Nephron progenitor cell (in vitro differentiated cells): ENCODE measurements at places on chromosomes 16 and 17.
A peak's percentile ranks its signal among the peaks of the same experiment; 100 is the strongest.

DNA sequence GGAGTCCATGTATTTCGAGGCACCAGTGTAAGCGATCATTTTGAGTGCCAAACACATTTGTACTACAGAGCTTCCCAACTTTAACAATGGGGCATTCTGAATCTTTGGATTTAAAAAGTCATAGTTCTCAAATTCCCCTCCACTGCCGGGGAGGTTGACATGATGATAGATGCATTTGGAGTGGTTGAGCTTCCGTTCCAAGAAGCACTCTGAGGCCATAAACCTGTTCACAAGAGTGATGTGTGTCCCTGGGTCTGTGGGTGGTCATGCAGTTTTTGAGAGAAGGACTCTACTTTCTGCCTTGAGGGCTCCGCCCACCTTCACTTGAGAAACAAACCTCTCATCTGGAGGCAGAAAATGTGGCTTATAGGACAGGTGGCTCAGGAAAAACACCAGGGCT lies 43.7 kb downstream of the IRX5 start:
- no peak overlapping the region for H3K27ac ChIP-seq
- DNase-seq, result peak; percentile 70
- no peaks in the 10 kb centered on the region for H3K36me3 ChIP-seq
- peaks cover 32% of the 10 kb centered on the region for H3K4me1 ChIP-seq

DNA sequence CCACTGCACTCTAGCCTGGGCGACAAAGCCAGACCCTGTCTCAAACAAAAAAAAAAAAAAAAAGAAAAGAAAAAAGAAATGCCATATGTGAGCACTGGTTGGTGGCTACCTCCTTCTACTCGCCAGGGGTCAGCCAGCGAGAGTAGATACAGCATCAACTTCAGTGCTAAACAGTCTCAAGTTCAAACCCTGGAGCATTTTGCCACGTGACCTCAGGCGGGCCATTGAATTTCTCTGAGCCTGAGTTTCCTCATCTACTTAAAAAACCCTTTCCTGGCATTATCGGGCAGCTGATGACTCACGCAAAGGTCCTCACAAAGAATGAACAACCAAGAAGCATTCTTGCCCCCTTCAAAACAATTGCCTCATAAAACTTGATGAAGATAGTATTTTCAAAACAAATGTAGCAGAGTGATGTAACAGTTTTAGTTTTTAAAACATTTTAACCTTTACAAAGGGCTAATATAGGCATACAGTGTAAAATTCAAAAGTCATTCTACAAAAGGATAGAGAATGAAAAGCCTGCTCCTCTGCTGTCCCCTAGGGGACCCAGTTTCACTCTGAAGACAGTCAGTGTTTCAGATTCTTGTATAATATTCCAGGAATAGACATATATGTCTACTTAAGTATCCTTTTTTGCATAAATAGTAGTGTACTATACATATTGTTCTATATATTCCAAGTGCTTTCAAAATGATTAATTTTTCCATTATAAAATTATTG lies 28.4 kb downstream of the DNAH2 start:
- H3K4me3 ChIP-seq, result no peak overlapping the region
- H3K27ac ChIP-seq, result no peak overlapping the region
- DNase-seq, result no peak
- peaks cover 13% of the 10 kb centered on the region for H3K4me1 ChIP-seq

DNA sequence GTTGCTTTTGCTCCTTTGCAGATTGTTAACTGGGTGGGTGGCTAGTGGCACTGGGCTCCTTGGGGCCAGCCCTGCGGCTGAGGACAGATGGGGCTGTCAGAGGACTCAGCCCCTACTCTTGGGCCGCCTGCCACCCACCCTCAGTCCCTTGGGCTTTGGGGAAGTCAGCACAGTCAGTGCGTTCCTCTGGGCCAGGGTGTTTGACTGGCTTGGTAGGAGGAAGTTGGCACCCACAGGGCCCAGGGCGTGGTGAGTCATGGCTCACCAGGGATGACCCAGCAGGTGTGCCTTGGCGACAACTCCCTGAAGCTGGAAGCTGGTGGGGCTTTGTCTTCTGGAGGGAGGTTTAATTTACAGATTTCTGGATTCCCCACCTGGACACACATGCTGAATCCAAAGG lies 32.4 kb downstream of the HAPSTR1 start:
- peaks cover 29% of the 10 kb centered on the region for H3K4me1 ChIP-seq
- no peaks in the 10 kb centered on the region for H3K27me3 ChIP-seq
- H3K36me3 ChIP-seq, result peaks cover 46% of the 10 kb centered on the region
- no peak overlapping the region for H3K4me3 ChIP-seq

DNA sequence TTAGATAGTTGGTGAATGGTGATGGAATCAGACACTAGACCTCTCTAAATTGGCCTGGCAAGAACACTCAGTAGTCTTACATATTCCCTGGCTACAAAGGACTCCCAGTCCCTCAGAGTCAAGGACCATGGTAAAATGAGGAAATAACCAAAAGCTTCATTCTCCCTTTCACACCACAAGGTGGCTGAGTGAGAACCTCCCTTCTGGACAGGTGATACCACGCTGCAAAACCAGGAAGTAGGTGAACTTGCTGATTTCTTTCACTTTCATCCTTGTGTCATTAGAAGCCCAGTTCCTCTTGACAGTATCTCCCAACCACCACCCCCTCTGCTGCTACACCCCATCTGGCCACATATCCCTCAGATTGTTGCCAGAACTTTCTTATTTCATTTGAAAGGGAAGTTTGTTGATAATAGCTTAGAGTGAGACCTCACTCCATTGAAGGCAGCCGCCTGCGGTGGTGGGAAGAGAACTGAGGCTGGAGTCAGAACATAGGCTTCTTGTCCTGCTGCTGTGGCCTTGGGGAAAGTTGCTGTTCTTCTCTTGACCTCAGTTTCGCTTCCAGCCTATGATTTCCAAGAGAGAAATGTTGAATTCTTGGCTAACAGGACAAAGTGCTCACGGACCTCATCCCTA lies 290.6 kb upstream of the CCL2 start:
- peaks cover 19% of the 10 kb centered on the region for H3K27me3 ChIP-seq
- DNase-seq, result no peak
- peaks cover 15% of the 10 kb centered on the region for H3K4me1 ChIP-seq
- no peak overlapping the region for H3K4me3 ChIP-seq
- no peaks in the 10 kb centered on the region for H3K36me3 ChIP-seq
- H3K27ac ChIP-seq, result no peak overlapping the region

GRCh38 chr17:42329025-42329976 lies 41.0 kb downstream of the STAT5A start:
- H3K4me3 ChIP-seq, result no peak overlapping the region
- DNase-seq, result no peak
- H3K36me3 ChIP-seq, result peaks cover 43% of the 10 kb centered on the region
- peak overlapping the region; percentile 79 for H3K27ac ChIP-seq

DNA sequence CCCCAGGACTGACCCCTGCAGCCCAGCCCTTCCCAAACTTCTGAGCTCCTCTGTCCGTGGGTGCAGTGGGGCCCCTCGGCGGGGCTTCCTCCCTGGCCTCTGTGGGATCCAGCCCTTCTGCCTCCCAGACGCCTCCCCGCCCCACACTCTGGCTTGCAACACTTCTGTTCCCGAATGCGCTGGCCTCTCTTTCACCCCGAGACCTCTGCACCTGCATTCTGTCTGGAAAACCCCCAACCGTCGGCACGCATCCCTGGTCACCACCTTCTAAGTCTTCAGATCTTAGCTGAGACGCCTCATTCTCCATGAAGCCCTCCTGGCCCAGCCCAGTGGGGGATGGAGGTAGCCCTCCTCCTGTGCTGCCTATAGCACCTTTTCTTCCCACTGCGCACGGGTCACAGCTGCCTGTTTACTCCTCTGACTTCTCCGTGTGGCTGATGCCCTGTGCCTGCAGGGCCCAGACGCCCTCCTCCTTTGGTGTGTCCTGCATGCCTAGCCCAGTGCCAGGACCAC lies 26.4 kb downstream of the TMEM235 start:
- DNase-seq, result no peak
- peaks cover 60% of the 10 kb centered on the region for H3K4me1 ChIP-seq
- peak overlapping the region; percentile 67 for H3K27ac ChIP-seq
- peak overlapping the region; percentile 61 for H3K4me3 ChIP-seq
- no peaks in the 10 kb centered on the region for H3K36me3 ChIP-seq

DNA sequence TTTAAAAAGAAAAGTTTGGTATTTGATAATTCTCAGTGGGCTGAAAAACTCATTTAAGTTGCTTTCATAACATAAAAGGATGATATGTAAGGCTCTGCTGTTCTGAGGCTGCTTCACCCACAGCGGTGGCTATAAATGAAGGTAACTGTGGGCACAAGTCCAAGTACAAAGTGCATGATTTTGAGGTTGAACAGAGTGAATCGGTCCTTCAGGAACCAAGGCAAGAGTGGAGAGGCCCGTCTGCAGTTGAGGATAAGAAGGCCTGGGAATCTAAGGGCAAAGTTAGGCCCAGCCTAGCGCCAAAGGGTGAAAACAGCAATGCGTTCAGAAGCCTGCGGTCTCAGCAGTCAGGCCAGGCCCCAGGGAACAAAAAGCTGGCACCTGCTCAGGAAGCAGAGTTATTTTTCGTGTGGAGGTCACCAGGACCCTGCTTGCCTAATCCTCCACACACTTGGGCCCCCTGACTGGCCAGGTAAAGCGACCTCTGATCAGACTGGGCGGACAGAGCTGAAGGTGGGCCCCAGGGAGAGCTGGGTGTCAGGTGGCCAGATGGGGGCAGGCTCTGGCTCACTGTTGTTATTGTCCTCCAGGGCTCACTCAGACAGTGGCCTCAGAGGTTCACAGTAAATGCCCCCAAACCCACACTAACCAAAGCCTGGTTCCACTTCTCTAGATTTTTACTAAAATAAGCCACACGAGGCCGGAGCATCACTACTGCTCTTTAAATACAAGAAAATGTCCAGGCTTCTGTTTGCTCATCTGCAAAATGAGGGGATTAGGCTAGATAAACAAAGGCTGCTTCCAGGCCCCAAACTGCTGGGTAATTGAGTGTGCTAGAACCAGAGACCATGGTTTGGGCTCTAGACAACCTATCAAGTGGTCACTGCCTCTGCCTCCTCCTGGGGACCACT lies 46.5 kb downstream of the TEX2 start:
- peak overlapping the region; percentile 11 for H3K4me3 ChIP-seq
- H3K36me3 ChIP-seq, result peaks cover 32% of the 10 kb centered on the region
- peak overlapping the region; percentile 53 for H3K27ac ChIP-seq
- no peaks in the 10 kb centered on the region for H3K27me3 ChIP-seq

DNA sequence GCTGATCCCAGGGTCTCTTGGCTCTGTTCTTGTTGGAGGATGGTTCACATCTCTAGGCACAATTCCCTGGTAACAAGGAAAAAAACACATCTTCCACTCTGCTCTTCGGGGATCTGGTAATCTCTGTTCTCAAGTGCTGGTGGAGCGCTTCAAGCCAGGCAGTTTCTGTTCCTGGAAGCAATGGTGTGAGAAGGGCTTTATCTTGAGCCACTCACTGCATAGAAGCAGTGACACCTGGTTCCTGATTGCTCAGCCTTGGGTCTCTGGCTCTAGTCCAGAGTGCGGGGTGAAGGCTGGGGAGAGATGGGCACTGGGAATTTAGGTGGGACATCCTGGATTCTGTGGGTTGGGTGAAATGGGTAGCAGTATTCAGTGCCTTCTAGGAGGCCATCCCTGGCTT lies 14.1 kb downstream of the AKAP1 start:
- peaks cover 8% of the 10 kb centered on the region for H3K36me3 ChIP-seq
- H3K27me3 ChIP-seq, result no peaks in the 10 kb centered on the region
- peaks cover 40% of the 10 kb centered on the region for H3K4me1 ChIP-seq
- H3K27ac ChIP-seq, result peak overlapping the region; percentile 50
- no peak for DNase-seq
- H3K4me3 ChIP-seq, result no peak overlapping the region

DNA sequence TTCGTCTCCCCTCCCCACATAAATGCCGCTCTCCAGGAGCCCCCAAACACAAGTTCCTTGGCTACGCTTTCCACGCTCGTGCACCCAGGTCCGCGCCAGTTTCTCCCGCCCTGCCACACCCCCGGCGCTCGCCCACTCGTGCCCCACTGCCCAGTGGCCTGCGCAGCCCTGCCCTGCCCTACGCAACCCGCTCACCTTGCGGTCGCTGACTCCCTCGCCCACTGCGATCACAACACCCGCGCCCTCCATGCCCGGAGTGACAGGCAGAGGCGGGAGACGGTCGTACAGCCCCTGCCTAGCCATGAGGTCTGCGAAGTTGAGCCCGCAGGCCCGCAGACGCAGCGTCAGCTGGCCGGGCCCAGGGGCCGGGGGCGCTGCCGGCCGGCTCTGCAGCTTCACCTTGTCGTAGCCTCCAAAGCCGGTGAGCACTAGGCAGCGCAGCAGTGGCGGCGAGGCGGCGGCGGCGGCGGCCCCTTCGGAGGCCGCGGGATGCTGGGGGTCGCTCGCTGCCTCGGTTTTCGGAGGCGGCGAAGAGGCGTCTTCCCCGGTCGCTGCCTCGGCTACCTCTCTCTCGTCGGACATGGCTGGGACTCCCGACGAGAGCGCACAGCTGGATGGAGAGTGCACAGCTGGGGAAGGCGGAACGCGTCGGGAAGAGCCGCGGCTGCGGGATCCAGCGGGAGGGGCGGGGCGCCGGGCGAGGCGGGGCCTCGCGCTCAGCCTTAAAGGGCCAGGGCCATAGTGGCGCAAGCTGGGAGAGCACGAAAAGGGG lies at the start of gene VAT1:
TSS of gene VAT1 (minus strand) at position 645 of the 772 bp plus-strand sequence. CDS start at position 582, 63 bp downstream.
- peak within 1 kb of the TSS; percentile 95 for H3K4me3 ChIP-seq
- peak; percentile 87 for DNase-seq
- H3K27ac ChIP-seq, result peak within 1 kb of the TSS; percentile 87
- peaks cover 56% of the 10 kb centered on the region for H3K4me1 ChIP-seq
- peaks cover 8% of the 10 kb centered on the region for H3K36me3 ChIP-seq
- H3K27me3 ChIP-seq, result no peaks in the 10 kb centered on the region

GRCh38 chr16:24071666-24072360 lies 184.3 kb upstream of the CACNG3 start:
- no peak overlapping the region for H3K27ac ChIP-seq
- H3K4me1 ChIP-seq, result peaks cover 7% of the 10 kb centered on the region
- DNase-seq, result no peak
- H3K36me3 ChIP-seq, result no peaks in the 10 kb centered on the region
- H3K4me3 ChIP-seq, result no peak overlapping the region

DNA sequence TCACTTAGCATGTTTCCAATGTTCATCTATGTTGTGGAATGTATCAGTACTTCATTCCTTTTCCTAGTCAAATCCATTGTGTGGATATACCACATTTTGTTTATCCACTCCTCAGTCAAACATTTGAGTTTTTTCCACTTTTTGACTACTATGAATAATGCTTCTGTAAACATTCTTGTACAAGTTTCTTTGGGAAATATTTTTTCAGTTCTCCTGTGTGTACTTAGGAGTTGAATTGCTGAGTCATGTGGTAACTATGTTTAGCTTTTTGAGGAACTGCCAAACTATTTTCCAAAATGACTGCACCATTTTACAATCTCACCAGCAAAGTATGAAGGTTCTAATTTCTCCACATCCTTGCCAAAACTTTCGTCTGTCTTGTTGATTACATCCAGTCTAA lies 223.7 kb upstream of the AXIN2 start:
- H3K27ac ChIP-seq, result no peak overlapping the region
- peaks cover 10% of the 10 kb centered on the region for H3K36me3 ChIP-seq
- no peaks in the 10 kb centered on the region for H3K4me1 ChIP-seq
- H3K27me3 ChIP-seq, result no peaks in the 10 kb centered on the region
